Metanephros (tissue), 2 donors: ENCODE measurements at places on chromosomes 4 and X. TPM values are rescaled to one million over a fixed set of nuclear protein-coding genes. Genes with fewer than 3 reads are reported as not detected.

Gene MAB21L2
- total RNA-seq: not detected

Gene PABPC1L2B
- not detected for total RNA-seq

Gene NUP54
- total RNA-seq: 73.7 TPM

Gene FGB
- 5.6 TPM for total RNA-seq

Gene FREM3
- 0.12 TPM for total RNA-seq

Gene DGKK
- total RNA-seq: 3.2 TPM

Gene GPRASP2
- total RNA-seq: 38.1 TPM

Gene OSTC
- total RNA-seq: 93.5 TPM

Gene USP17L17
- not detected for total RNA-seq

Gene CLCN4
- total RNA-seq: 11.7 TPM

Gene HELT
- not detected for total RNA-seq

Gene BMP15
- not detected for total RNA-seq

Gene PRRG3
- 6.1 TPM for total RNA-seq

Gene BEX1
- total RNA-seq: 14.8 TPM

Gene SYTL4
- total RNA-seq: 14.3 TPM

Gene WNK3
- total RNA-seq: 6.3 TPM

Gene TMEM129
- total RNA-seq: 47.3 TPM

Gene MTNR1A
- 2.0 TPM for total RNA-seq
